Activated T-helper 1 cell treated with anti-CD3 and anti-CD28 coated beads, Interleukin-2, amount 50 U/mL, for 16 hours (primary cell): ENCODE measurements at places on chromosomes 1 and 21.

DNA sequence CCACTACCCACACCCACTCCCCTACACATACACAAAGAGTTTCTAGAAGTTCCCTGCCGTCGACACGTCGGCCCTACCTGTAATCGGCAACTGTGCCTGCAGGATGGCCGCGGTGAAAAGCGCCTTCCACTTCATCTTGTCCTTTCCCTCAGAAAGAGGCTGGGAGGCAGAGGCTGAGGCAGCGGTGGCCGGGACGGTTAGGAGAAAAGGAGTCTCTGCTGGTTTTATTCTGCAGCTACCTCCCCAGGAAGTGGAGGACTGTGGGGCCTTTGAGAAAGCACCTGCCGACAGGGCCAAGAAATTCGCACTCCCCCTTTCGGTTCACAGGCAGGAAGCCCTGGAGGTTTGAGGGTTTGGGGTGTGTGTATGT lies at the start of gene CD247:
CD247 (minus strand) TSS at position 199 of the 370 bp plus-strand sequence; CDS start at position 135, 64 bp downstream.
- DNase-seq = peak; percentile 58

- DNase-seq = peak; percentile 43
Observed at GRCh38 chr21:29299046-29299915, 559 bp downstream of the BACH1 start.

- no peak for DNase-seq
Observed at GRCh38 chr1:23913212-23913880, at the start of gene CNR2. Gene CNR2 (minus strand): TSS chr1:23913362. CDS start chr1:23875617, 37,745 bp downstream.

- DNase-seq = no peak
Observed at GRCh38 chr1:184773762-184774320, 19.2 kb upstream of the EDEM3 start.

DNA sequence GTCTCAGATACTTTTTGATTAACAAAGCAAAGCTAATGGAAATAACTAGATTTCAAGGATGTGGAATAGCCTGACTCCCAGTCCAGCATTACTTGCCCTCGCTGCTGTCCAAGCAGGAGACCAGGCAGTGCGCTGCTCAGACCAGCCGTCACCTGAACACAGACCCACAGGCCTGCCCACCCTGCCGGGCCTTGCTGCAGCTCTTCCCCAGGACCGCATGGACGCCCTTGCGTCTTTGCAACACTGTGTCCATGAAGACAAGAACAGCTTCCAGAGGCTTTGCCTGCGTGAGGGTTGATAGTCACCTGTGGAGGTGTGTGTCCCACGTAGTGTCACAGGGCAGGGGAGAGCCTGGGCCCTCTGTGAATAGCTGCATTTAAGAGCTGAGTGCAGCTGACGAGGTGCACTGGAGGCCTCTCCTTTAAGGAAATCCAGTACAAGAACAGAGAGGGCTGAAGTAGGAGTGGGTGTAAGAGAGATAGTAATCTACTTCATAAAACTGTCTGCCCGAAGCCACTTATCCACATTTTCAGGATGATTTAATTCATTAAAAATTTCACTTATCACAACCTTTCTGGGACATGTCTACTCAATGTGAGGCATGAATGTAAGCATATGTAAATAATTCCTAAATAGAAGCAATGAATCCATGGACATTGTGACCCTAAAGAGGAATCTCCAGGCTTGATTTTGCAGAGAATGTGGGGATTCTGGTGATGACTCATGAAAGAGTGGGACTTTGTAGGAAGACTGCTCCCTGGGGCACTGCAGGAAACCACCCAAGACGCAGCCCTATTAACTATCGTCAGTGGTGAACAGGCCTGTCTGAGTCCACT lies 176.2 kb upstream of the RAB4A start:
- DNase-seq = no peak

GRCh38 chr1:32339363-32339978 lies 3.4 kb upstream of the MARCKSL1 start:
- no peak for DNase-seq

DNA sequence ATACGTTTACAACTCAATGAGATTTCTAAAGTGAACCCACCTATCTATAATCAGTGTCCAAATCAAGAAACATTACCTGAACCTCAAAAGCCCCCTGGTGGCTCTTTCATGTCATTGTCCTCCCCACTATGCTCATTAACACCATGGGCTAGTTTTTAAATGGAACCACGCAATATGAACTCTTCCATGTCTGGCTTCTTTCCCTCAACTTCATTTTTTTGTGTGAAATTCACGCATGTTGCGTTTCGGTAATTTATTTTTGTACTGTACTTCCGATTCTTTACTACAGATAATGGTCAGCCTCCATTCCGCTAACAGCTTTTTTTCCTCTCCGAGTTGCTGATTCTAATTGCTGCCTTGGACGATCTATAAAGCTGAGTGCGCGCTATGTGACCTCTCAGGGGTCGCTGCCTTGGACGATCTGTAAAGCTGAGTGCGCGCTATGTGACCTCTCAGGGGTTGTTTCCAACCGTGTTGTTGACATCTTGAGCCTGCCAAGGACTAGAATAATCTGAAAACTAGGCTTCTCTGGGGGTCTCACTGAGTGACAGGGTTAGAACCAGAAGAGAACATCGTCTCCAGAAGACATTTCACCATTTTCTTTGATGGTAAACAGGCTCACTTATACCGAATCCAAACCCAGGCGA lies 1.1 kb upstream of the CACYBP start:
- DNase-seq = no peak

- DNase-seq = no peak
Observed at GRCh38 chr1:115184260-115184950, 95.1 kb upstream of the TSPAN2 start.

- DNase-seq = no peak
Observed at GRCh38 chr1:229819091-229819490, 193.0 kb downstream of the URB2 start.

DNA sequence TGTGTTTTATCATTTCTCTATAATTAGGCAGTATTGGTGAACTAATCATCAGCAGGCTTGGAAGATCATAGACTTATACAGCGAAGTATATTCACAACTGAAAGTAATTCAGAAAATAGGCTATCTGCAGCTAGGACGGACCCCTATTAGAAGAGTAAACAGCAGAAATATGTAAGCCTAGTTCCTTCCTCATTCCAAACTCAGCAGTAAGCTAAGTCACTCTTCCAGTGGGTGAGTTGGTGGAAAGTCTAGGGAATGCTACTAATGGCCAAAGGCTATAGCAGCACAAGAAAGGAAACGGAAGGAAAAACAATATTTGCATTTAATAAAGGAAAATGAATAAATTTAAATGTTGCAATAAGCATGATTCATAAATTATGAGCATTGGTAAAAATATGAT lies 918.1 kb upstream of the TMPRSS15 start:
- no peak for DNase-seq

GRCh38 chr21:15754640-15755039 lies 24.9 kb downstream of the USP25 start:
- DNase-seq = no peak

DNA sequence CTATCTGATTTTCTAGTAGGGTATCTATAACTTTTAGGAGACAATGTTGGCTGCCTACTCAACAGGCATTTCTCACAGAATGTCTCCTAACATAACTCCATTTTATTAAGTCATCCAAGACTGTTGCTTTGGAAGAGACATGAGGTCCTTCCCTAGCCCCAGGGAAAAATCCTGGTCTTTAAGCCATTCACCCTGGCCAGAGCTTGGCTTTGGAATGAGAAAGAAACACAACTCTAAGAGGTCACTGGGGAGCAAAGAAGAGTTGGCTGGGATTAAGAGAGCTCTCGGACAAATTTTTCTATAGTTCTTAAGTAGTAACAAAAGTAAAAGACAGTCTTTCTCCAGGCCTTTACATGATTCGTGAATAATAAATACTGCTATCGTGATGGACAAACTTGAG lies 57.9 kb downstream of the PCNX2 start:
- no peak for DNase-seq

DNA sequence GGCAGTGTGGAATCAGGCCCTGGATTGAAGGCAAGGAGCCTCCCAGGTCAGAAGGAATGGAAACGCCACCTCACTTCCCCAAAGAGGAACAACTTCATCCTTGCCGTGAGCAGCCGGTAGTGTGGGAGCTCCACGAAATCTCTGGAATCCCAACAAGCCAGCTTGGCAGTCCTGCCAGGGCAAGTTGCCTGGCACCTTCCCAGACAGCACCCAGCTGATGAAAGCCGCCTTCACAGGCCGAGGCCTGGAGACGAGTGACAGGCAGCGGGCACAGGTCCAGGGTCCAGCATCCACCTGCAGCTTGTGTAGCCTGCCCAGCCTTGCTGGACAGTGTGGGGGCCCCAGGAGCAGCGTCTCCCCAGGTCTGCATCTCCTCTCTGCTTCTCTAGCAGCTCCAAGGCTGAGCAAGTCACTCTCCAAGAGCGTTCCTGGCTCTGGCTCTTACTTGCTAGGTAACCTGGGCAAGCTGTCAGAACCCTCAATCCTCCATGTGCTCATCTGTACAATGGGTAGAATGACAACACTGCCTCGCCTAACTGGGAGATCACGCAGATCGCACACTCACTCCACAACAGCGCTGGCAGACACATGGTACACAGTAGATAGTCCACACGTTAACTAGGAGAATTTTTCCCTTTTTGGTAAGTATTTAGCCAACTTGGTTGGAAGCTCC lies 43.0 kb downstream of the ACOT7 start:
- DNase-seq = no peak
